Calu3 (cell line): ENCODE measurements at places on chromosomes 4 and X. TPM values are rescaled to one million over a fixed set of nuclear protein-coding genes. Genes with fewer than 3 reads are reported as not detected.

DNA sequence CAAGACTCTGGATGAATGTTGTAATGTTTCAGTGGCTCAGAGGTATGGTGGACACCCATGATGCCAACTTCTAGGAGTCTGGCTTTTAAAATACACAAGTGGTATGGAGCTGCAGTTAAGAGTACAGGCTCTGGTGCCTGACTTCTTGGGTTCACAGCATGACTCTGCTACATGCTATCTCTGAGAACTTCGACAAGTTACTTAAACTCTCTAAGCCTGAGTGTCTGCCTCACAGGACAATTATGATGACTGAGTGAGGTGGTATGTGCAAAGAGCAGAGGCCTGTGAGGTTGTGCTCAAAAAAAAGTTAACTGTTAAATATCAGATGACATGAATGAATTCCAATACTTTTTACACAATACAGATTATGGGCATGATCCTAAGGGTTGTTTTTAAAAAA is 90.9 kb upstream of the SRD5A3 start:
- no peak for DNase-seq

- DNase-seq = peak; percentile 8
These were observed 879.1 kb downstream of the SH3BGRL start for GRCh38 chrX:82081027-82081426.

- DNase-seq = no peak
These were observed 182.2 kb downstream of the BMPR1B start for GRCh38 chr4:94939791-94940519.

Gene PDHA1
- 234 and 241 TPM in 2 replicates for total RNA-seq

Gene F8A3
- total RNA-seq = 12.2 and 15.7 TPM in 2 replicates
